ENCODE measurements at places on chromosomes 5 and 9. TPM values are rescaled to one million over a fixed set of nuclear protein-coding genes. Genes with fewer than 3 reads are reported as not detected.
A peak's percentile ranks its signal among the peaks of the same experiment; 100 is the strongest.

SOX30 gene
- not detected for total RNA-seq

GRCh38 chr9:107274953-107275422, 8.1 kb upstream of the RAD23B start:
- peaks cover 31% of the 10 kb centered on the region for H3K4me1 ChIP-seq
- H3K27me3 ChIP-seq = no peaks in the 10 kb centered on the region
- peak; percentile 97 for DNase-seq
- H3K4me3 ChIP-seq = no peak overlapping the region
- H3K36me3 ChIP-seq = no peaks in the 10 kb centered on the region

GRCh38 chr5:40991981-40992559, 79.1 kb downstream of the MROH2B start:
- H3K4me3 ChIP-seq = no peak overlapping the region
- no peak for DNase-seq
- no peaks in the 10 kb centered on the region for H3K36me3 ChIP-seq
- H3K27ac ChIP-seq = peak overlapping the region; percentile 16
- H3K27me3 ChIP-seq = no peaks in the 10 kb centered on the region
- H3K4me1 ChIP-seq = peaks cover 14% of the 10 kb centered on the region

GRCh38 chr5:176153741-176154140, 84.5 kb upstream of the SIMC1 start:
- H3K36me3 ChIP-seq = no peaks in the 10 kb centered on the region
- no peak overlapping the region for H3K4me3 ChIP-seq
- no peak overlapping the region for H3K27ac ChIP-seq
- no peak for DNase-seq

DNA sequence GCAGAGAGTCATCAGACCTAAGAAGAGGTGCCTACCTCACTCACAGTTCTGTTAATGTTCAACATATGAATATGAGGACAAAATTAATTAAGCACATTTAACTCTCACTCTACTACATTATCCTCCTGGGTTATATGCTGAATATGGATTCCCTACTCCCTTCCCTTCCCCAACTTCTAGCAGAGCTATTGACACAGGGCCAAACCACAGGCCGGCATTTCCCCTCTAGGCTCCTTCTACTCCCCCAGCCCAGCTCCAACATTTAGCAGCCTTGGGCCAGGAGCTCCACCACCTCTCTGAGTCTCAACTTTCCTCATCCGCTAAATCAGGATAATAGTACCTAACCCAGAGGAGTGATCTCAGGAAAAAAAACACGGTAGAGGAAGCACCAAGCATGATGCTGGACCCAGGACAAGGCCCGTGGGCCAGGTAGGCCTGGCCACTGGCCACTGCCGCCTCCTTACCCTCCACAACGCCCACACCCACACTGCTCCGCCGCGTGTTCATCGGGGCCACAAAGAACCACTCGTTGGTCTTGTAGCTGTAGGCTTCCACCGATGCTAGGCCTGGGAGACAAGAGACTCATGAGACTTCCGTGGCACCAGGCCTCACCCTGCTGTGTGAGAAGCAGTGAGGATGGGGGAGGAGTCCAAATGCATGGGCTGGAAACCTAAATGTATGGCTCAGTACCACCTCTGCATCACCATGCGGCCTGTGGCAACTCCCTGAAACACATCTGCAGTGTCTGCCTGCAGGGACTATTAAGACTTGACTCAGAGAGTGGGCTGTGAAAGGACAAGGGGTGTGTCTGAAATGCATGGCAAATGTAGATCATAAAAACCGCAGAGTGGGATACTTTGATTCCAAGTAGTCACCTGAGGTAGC, 98.8 kb downstream of the KLHL3 start:
- H3K27ac ChIP-seq = no peak overlapping the region
- no peak overlapping the region for H3K4me3 ChIP-seq
- no peaks in the 10 kb centered on the region for H3K4me1 ChIP-seq
- no peaks in the 10 kb centered on the region for H3K27me3 ChIP-seq
- H3K36me3 ChIP-seq = no peaks in the 10 kb centered on the region

DNA sequence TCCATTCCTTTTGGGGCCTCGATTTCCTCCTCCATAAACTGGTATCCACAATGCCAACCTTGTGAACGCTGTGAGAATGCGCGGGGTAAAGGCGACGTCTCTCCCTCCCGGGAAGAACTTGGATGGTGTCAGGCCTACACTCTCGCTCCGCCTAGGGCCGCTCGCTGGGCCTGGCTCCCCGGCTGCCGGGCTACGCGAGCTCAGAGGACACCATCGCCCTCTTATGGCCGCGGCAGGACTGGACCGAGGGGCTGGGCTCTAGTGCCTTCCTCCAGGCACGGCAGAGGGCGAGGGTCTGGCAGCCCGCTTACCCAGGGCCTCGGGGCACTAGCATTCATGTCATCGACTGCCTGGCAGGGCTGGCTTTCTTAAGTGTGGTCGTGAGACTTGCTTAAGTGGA, 1.3 kb upstream of the EXOSC2 start:
- H3K36me3 ChIP-seq = peaks cover 24% of the 10 kb centered on the region
- H3K27me3 ChIP-seq = no peaks in the 10 kb centered on the region
- H3K4me3 ChIP-seq = no peak overlapping the region
- peaks cover 37% of the 10 kb centered on the region for H3K4me1 ChIP-seq
- no peak overlapping the region for H3K27ac ChIP-seq

FXN gene
- total RNA-seq = 18.4 TPM

DNA sequence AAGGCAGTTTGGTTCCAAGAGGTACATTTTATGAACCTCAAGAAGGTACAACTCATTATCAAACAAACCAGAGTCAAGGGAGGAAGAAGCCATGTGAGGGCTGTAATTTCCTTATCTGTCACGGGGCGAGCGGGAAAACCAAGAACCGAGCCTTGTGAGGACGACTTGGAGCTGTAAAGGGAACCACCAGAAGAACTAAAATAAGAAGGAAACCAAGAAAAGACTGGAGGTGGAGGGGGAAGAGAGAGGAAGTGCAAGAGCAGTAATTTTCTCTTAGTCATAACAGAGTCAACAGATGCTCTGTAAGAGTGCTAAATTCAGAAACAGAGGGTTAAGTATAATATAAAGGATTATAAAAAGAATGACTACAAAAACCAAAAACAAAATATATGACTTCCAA, 127.1 kb downstream of the DIRAS2 start:
- H3K27me3 ChIP-seq = peaks cover 83% of the 10 kb centered on the region
- DNase-seq = no peak
- no peak overlapping the region for H3K27ac ChIP-seq
- no peak overlapping the region for H3K4me3 ChIP-seq

DNA sequence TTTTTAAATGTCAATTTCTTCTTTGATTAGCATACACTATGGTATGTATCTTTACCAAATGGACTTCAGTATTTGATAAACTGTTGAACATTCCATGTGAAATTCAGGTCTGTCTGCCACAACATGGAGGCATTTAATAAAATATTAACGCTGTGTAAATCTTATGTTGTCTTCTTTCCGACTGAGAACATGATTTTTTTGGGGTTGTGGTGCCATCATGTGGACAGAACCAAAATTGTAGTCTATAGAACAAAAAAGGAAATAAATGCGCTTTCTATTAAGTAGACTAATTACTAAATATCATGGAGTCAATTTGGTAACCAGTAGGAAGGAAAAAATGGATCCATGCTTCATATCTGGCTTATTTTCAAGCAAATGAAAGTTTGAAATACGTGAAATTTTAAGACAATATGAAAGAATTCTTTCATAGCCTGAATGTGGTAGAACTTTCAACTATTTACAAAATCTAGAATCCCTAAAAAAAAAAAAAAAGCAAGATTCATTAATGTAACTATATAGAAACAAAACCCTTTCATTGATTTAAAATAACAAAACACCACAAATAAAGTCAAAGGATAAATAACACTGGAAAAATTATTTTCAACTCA, 2.8 kb upstream of the PLK2 start:
- H3K27ac ChIP-seq = peak overlapping the region; percentile 96
- peak; percentile 69 for DNase-seq
- peaks cover 29% of the 10 kb centered on the region for H3K36me3 ChIP-seq
- H3K4me1 ChIP-seq = peaks cover 24% of the 10 kb centered on the region
- no peak overlapping the region for H3K4me3 ChIP-seq
